ELF-1 (cell line): ENCODE measurements at places on chromosomes 2 and 18.
A peak's percentile ranks its signal among the peaks of the same experiment; 100 is the strongest.

- DNase-seq = no peak
These were observed 267.8 kb upstream of the EPAS1 start for GRCh38 chr2:46029332-46029811.

DNA sequence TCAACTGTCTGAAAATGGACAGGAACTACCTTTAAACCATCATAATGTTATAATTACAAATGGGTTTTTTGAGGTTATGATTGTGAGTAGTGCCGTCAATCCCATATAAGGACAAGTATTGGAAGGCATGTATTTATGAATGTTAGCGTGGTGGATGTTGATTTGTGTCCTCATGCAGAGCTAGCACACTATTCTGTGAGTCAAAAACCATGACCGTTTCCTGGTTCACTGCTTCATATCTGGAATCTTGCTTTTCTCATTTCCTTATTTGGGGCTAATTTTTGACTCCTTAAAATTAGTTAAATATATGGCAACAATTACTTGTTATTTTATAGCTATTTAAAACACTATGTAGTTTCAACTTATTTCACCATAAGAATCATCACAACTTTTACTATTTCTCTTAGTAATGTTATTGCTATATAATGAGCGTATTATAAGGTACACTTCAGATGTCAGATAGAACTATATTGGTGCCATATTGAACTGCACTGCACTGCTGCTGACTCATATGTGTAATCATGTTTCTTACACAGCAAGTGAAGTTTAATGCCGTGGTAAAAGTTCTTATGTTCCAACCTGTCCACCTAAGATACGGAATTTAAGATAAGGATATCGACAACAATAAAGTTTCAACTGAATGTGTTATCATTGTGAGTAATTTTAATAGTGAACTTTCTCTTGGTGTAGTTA lies 192.8 kb downstream of the PTGR3 start:
- no peak for DNase-seq

- DNase-seq = no peak
These were observed 172.2 kb upstream of the RASGRP3 start for GRCh38 chr2:33304032-33304864.

DNA sequence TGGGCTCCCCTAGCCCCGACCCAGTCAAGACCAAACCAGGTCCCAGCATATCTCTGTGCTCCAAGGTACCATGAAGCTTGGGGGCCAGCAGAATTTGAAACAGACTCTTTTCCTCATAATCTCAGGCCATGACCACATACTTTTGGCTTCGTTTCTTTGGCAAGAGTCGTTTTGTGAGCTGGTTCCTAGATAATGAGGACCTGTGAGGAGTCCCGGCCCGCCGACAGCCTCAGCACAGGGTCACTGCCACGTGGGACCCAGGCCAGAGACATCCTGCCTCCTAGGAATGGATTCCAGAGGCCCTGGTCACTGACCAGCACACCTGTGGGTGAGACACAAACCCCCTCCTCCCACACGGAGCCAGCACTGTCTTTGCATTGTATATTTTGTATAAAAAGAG lies 73.5 kb downstream of the VAPA start:
- no peak for DNase-seq

- DNase-seq = peak; percentile 8
These were observed 43.4 kb downstream of the PLEKHA3 start for GRCh38 chr2:178523596-178524134.

- no peak for DNase-seq
These were observed 86.6 kb downstream of the PTH2R start for GRCh38 chr2:208493186-208493585.
